Stimulated activated CD4-positive, alpha-beta T cell treated with anti-CD3 and anti-CD28 coated beads, Interleukin-1b, Interleukin-23, amount 100 ng/mL, for 1 hour (primary cell): ENCODE measurements at places on chromosomes 13 and 19.

DNA sequence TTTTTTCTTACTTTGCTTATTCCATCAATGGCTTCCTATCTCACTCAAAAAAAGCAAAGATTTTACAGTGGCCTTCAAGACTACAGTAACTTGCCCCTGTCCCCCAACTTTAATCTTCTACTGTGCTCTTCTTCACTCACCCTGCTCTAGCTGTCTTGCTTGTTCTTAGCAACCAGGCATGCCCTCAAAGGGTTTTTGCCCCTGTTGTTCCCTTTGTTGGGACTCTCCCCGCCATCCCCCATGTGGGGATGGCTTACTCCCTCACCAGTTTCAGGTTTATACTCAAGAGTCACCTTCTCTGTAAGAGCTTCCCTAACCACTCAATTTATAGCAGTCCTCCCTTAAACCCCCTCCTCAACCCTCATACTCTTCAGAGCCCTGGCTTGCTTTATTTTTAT lies 5.4 kb downstream of the MTMR6 start:
- no peak for DNase-seq

DNA sequence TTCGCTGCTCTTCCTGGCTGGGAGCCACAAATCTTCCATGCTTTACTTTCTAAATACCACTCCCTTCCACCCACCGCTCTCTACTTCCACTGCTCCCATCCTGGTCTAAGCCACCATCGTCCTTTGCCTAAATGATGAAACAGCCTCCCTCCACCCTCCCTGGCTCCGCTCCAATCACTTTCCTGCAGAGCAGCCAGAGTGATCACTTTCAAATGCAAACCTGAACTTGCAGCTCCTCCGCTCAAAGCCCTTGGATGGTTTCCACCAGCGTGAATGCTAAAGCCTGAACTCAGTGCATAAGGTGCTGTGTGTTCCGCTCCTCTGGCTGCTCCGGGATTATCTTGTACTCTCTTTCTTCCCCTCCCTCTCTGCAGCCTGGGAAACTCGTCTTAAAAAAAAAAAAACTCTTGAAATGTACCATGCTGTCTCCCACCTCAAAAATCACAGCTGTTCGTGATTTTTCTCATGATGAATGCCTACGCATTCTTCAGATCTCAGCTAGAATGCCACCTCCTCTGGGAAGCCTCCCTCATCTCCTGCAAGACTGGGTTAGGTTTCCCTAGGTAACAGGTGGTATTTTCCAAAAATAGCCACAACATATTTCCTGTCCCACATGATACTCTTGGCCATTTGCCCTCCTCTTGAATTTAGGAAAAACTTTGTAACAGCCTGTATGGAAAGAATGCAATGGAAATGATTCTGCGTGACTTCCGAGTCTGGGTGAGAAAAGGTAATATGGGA lies 3.7 kb upstream of the SIN3B start:
- DNase-seq, result no peak

GRCh38 chr13:104843401-104843800 lies 1692.1 kb downstream of the EFNB2 start:
- no peak for DNase-seq

DNA sequence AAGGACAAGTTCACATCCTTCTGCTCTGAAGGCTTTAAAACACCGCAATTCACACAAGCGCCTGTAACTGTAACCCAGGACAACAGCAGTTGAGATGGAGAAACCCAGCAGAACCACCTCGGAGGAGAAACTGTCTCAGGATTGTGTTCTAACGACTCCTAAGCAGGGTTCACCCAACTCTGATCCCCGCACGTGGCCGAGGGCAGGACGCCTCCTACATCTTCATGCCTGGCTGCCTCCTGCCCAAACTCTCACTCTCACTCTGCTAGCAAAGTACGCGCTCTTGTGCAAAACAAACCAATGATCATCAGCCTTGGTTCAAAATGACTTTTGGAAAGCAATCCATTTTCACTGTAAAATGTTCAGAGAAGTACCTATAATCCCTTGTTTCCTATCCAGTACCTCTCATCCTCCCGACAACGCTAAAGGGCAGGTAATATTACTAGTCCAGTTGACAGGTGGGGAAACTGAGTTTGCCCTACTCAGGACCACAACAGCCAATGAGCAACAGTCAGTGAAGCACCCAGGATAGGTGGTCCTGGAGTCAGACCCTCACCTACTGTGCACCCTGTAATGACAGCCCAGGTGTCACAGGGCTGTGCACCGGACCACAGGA lies 25.6 kb downstream of the EPS15L1 start:
- no peak for DNase-seq

GRCh38 chr19:45376045-45376724 lies 5.8 kb upstream of the ERCC2 start:
- DNase-seq, result no peak

DNA sequence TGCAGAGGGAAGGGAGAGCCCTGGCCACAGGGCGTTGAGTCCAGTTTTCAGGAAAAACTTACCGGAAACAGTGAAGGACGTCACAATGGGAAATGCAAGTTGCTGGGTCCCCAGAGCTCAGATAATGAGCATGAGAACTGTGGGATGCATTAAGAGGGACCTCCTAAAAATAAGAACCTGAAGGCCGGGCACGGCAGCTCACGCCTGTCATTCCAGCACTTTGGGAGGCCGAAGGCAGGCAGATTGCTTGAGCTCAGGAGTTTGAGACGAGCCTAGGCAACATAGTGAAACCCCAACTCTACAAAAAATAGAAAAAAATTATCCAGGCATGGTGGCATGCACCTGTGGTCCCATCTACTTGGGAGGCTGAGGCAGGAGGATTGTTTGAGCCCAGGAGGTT lies 170.6 kb downstream of the URI1 start:
- DNase-seq, result no peak

- peak; percentile 89 for DNase-seq
These were observed 1.1 kb downstream of the MIDN start for GRCh38 chr19:1249298-1249989.

- DNase-seq, result no peak
These were observed 1.8 kb downstream of the SHKBP1 start for GRCh38 chr19:40578442-40578908.

DNA sequence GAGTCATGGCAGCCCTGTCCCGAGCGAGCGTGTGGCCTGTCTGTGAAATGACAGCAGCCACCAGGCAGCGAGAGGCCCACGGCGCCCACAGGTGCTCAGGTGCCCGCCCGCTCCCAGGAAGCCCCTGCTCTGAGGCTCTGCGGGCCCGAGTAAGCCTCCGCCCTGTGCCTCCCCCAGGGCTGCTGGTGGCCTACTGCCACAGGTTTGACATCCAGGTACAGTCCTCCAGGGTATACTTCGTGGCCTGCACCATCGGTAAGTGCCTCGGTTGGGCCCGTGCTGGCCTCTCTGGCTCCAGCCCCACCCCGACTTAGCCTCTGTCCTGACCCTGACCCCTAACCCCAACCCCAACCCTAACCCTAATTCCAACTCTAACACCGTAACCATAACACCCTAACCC lies 15.0 kb upstream of the TMPRSS9 start:
- no peak for DNase-seq

- no peak for DNase-seq
These were observed 11.2 kb upstream of the COMP start for GRCh38 chr19:18802354-18802753.

DNA sequence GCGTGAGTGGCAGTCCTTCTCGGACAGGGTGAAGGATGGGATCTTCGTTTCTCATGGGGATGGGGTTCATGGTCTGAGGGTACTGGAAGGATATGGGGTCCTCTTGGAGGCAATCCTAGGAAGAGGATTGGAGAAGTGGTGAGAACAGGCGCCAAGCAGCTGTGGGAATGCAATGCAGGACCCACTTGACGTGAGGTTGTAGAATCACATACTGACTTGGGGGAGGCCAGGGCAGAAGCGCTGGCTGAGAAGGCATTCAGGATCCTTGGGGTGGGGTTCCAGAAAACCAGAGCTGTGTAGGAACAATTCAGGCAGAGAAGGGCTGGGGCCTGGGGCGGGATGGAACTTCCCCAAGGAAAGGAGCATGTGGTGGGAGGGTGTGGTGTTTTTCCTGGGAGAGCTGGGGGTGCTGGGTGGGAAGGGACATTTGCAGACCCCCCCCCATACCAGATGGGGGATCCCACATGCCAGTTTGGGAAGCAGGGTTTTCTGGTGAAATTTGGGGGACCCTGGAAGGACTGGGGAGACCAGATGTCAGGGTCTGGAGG lies 852 bp downstream of the KLK1 start:
- DNase-seq, result no peak

DNA sequence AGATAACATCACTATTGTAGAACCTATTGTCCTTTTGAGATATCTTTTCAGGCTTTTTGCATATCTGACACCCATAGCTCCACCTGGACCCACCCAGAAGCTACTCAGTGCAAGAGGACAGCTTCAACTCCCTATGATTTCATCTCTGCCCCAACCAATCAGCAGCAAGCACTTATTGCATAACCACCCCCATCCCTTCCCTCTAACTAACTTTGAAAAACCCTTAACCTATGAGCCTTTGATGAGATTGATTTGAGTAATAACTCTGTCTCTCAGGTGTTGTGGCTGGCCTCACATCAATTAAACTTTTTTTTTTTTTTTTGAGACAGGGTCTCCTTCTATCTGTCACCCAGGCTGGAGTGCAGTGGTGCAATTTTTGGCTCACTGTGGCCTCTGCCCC lies 13.4 kb upstream of the MTRF1 start:
- DNase-seq, result no peak

DNA sequence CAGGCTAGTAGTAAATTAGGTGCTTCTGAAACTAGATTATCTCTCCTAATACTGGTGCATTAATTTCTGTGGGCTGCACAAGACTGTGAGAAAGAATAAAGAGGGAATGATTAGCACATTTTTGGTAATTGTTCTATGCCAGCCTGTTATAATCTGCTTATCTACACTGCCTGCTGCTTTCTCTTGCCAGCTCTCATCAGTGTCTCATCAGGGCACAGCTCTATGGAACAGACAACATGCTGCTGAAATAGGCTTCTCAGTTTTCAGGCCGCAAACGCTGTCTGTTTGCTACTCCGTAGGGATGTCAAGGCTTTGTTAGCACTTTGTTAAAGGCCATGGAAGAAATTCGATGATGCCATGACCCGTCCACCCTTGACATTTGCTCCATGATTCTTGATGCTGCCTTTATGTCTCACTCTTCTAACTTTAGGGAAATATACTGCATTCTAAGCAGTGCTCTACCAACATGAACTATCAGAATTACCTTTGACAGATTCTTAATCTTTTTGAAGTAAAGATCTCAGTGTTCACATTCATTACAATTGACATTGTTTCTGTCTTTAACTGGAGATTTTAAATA lies 84.0 kb upstream of the PRR20A start:
- DNase-seq, result no peak

DNA sequence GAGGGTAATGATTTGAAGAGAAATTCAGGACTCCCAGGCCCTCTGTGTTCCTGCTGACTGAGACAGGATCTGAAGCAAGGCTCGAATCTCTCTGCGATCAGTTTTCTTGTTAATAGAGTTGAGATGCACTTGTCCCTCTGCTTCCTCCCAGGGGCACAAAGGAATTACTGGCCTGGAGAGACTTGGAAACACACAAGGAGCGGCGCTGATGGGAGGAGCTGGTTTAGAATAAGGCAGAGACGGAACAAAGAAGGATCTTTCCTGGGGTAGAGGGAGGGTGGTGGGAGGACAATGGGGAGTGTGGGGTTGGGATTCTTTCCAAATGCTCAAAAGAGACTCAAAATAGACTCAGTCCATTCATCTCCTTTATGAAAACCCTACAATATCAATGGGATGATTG lies 719.1 kb downstream of the UQCRFS1 start:
- no peak for DNase-seq

DNA sequence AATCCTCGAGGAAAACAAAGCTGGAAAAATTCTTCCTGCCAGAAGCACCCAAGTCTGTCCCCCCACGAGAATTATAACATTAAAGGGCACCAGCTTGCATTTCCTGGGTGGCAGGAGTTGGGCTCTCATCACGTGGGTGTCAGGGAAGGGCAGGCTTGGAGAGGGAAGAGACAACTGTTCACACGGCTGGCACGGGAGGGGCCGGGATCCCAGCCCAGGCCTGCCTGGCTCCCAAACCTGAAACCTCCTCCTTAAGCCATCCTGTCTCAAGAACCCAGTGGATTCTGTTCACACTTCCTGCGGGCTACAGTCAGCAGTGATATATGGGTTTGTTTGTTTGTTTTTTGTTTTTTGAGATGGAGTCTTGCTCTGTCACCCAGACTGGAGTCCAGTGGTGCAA lies 12.2 kb downstream of the GRIK5 start:
- DNase-seq, result no peak

DNA sequence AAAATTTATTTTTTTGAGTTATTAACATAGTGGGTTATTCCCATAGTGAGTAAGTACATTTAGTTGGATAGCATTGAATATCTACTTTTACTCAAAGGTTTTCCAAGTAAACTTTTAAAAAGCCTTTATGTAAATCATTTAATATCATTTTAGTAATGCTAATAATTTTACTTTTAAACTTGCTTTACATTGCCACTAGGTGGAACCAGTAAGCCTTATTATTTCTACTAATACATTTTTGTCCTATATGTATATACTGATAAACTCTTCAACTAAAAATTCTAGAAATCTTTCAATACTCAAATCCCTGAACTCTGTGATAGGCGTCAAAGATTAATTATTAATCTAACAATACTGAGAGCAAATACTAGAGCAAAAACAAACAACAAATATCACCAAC lies 1709.2 kb upstream of the PCDH20 start:
- no peak for DNase-seq

GRCh38 chr13:30172593-30173302 lies 134.6 kb downstream of the KATNAL1 start:
- no peak for DNase-seq

- DNase-seq, result no peak
These were observed 9.5 kb downstream of the MIER2 start for GRCh38 chr19:335072-335471.

- DNase-seq, result no peak
These were observed 99.2 kb downstream of the SLC7A1 start for GRCh38 chr13:29496241-29496712.

DNA sequence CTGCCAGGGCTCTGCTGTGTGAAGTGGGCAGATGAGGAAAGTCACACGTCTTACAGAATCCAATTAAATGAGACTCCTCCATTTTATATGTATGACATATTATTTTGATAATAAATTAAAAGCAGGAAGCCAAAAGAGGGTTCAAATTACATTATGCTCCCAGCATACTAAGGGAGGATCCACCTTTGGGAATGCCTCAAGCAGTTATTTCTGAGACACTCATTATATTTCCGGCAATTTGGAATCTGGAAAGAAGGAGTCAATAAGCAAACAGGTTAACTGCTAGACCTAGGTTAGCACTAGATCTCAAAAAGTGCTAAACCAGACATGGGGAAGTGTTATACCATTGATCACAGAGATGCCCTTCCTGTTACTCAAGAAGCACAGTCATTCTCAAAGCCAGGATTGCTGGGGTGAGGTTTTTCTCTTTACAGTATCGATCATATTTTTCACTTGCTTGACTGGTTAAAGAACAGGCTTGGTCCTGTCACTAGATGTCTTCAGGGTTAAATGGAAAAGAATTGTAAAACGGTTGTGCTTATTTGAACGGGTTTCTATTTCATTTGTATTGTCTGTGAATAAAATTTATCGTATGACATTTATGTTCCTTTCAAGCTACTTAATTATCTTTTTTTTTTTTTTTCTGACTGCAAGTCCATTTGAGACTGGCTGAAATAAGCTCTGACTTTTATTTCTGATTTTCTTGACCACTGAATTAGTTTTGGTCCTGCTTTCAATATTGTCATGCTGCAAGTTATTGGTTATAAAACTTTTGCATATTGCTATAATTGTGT lies 523.2 kb downstream of the KLF12 start:
- no peak for DNase-seq
